ENCODE measurements at places on chromosomes 11 and 22.

GRCh38 chr22:34639911-34640310 is 426.0 kb upstream of the ISX start:
- no peak for DNase-seq

- peak; percentile 78 for DNase-seq
Observed at GRCh38 chr11:75554258-75555022, 7.6 kb upstream of the SERPINH1 start.

- no peak for DNase-seq
Observed at GRCh38 chr22:19497245-19497644, 17.5 kb downstream of the CDC45 start.

GRCh38 chr22:23394525-23395326 is 185.4 kb downstream of the IGLL1 start:
- DNase-seq: no peak

- DNase-seq: no peak
Observed at GRCh38 chr22:50067244-50067643, 9.1 kb upstream of the TTLL8 start.

DNA sequence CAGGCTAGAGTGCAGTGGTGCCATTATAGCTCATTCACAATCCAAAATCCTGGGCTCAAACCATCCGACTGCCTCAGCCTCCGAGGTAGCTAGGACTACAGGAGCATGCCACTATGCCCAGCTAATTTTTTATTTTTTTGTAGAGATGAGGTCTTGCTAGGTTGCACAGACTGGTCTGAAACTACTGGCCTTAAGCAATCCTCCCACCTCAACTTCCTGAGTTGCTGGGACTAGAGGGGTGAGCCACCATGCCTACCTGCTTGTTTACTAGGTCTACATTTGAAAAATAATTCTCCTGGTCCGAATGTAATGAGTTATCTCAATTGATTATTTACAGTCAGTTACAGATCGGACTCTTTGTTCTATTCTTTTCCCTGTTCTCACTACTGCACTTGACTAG is 22.0 kb downstream of the TAF1D start:
- no peak for DNase-seq

DNA sequence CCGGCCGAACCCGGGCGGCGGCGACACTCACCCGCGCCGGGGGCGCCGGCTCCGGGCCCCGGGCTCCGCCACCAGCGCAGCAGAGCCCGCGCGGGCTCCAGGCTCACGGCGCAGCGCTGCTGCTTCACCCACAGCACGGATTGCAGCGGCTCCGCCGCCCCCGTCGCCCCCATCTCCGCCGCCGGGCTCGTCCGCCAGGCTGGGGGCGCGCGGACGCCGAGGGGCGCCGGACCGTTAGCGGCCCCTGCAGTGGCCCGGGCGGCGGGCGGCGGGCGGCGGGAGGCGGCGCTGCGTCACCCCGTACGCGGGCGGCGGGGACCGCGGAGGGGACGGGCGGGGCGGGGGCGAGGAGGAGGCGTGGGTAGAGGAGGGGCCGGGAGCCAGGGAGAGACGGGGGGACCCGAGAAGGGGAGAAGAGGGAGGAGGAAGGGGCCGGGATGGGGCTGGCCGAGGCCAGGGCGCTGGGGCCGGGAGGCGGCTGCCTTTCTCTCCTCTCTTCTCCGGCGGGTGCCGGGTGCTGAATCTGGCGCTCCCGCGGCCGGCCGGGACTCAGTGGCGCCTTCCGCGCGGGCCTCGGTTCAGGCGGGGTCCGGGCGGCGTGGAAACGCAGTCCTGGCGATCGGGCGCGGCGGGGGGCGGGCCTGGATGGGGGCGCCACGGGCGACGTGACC is at the start of gene CERK:
TSS of gene CERK (minus strand) at position 277 of the 671 bp plus-strand sequence. CDS start at position 173, 104 bp downstream.
- DNase-seq: peak; percentile 88

DNA sequence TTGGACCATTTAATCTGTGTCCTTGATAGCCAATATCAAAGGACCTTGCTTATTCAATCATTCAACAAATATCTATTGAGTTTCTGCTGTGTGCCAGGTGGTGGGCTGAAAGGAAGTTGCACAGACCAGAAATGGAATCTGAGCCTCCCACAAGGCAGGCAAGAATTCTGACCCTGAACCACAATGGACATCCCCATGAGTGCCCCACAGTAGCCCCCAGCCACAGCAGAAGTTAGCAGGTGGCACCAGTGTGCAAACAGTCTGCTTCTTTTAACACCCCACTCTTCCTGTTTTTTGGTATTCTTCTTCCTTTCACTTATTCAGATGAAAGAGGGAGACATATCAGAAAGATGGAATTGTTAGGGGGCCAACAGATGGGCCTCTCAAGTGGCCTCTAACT is 12.2 kb upstream of the SERPING1 start:
- DNase-seq: no peak

DNA sequence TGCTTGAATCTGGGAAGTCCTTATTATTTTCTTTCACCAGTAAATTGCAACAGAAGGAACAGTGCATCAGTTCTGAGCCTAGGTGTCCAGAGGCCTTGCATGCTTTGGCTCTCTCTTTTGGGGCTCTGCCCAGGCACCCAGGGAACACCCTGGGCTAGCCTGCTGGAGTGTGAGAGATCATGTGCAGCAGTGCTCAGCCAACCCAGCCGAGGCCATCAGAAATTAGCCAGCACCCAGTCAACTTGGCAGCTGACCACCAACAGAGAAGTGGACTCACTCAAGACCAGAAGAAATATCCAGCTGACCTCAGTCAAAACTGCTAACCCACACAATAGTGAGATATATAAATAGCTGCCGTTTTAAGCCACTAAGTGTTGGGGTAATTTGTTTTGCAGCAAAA is 11.2 kb upstream of the P4HA3 start:
- no peak for DNase-seq

DNA sequence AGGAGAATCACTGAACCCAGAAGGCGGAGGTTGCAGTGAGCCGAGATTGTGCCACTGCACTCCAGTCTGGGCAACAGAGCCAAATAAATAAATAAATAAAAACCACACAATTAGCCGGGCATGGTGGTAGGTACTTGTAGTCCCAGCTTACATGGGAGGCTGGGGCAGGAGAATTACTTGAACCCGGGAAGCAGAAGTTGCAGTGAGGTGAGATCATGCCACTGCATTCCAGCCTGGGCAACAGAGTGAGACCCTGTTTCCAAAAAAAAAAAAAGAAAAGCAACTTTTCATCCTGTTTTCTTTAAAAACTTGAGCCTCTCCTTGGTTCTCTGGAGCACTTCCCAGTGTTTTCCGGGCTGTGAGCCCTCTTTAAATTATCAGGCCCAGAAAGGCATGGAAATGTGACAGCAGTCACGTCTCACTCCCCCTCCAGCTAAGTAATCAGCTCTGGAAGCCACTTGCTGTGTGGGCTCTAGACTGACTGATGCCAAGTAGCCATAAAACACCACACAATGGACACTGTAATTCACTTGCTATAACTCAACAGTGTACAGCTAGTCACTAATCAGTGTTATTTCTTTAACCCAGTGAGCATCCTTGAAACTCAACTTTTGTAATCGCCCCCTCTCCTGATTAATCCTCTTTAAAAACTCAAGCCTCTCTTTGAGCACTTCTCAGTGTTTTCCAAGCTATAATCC is 13.0 kb upstream of the MCHR1 start:
- no peak for DNase-seq

DNA sequence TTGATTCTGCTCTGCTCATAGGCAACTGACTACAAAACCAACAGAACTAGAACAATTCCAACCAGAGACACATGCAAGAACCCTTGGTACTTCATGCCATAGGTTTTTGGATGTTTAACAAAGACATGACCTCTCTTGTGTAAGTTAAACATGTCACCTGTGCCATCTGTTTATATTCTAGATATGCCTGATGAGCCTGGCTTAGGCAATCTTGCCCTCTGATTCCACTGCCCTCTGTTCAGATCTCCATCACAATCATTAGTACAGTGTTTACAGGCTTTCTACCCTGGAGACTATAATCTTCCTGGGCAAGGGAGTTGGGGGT is 40.8 kb downstream of the ABTB2 start:
- DNase-seq: no peak

DNA sequence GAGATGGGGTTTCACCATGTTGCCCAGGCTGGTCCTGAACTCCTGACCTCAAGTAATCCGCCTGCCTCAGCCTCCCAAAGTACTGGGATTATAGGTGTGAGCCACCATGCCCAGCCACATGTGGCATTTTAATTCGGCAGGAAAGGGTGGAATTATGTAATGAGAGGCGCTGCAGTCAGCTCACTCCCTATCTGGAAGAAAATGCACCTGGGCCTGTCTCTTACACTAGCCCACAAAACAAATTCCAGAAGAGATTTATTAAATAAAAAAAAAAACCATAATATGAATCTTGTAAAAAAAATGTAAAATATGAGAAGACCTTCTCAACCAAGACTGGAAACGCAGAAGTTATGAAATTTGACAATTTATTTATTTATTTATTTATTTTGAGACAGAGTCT is 8.2 kb upstream of the KAT5 start:
- DNase-seq: no peak

DNA sequence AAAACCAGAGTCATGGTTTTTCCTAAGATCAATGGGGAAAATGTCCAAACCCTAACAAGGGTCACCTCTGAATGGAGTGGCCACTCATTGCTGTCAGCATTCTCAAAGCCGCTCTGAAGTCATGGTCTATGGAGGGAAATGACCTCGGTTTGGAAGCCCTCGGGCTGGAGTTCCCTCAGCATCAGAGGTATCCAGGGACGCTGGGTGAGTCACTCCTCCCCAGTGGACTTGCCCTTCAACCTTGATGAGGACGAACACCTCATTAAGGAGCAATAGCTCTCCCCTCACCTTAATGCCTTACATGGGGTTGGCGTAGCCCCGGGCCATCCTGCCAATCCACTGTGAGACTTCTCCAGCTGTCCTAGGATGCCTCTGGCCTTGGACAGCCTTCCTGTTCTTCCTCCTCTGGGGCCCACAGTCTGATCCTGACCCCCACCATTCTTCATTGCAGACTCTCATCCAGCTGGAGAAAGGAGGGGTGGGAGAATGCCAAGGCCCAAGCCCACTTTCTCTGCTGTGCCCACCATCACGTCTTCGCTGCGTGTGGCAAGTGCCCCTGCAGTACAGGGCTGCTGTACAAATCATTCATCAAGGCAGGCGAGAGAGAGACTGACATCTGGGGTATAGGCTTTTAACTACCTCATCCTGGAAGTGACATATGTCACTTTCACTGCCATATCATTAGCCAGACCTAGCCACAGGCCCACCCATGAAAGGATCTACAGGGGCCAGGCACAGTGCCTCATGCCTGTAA is 25.4 kb upstream of the MYH9 start:
- no peak for DNase-seq

DNA sequence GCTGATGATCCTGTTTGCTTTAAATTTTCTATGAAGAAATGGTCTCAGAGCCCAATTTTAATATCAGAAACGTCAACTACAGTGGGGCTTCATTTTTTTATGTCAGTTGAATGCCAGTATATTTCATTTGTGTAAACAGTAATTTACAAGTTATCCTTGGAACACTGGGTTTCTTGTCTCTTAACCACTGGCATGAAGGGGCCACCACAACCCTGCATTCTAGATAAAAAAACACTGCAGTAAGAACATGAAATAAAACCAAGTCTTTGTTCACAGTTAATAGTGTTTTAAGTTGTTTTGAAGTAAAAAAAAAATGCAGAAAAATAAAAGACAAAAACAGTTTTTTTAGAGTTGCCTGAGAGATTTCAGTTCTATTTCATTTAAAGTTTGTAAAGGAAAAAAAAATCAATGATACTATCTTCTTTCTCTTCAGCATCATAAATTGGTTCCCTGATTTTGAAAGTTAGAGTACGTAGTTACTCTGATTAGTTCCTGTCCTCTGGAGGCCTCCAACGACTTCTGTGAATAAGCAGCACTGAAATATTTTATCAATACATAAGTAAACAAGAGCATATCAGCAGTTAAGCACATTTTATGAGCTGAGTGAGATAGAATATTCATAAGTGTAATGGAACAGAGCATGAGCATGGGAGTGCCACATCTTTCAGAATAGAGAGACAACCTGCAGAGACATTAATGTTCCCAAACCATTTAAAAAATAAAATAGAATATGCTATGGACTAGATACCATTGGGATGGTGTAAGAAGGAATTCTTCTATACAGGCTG is 7.8 kb upstream of the DDI1 start:
- DNase-seq: no peak

- peak; percentile 78 for DNase-seq
Observed at GRCh38 chr11:96342961-96343711, at the start of gene MAML2. Gene MAML2, minus strand, starts transcription at chr11:96343195. Its CDS starts 1,300 bp downstream, at chr11:96341895.

- no peak for DNase-seq
Observed at GRCh38 chr11:26014456-26015115, 317.3 kb upstream of the ANO3 start.

DNA sequence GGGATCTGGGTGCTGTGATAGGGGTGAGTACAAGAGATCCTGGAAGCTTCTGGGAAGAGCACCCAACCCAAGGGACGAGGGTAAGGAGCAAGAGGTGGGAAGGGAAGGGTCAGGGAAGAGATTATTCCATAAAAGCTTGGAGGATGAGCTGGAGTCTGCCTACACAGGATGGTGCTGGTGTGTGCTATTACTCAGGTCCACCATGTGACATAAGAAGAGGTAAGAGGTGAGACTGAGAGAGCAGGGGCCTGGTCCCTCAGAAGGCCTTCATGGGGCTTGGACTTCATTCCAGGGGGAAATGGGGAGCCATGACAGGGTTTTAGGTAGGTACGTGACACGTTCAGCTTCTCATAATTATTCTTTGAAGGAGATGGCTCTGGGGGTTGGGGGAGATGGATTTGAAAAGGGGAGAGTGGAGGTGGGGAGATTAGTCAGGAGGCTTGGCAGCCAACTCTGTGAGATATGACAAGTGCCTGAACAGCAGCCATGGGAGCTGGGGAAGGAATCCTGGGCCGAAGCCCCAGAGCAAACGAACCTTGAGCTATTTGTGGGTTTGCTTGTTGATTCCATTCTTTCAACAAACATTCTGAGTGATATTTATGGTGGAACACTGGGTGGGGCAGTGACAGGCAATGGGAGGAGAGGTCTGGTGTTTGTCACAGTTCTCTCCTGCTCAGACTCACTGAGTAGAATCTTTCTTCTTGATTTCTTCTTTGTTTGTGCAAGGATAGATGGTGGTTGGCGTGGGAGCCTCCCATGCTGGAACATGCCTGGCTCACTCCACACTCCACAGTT is 11.2 kb upstream of the NCAM1 start:
- DNase-seq: no peak

DNA sequence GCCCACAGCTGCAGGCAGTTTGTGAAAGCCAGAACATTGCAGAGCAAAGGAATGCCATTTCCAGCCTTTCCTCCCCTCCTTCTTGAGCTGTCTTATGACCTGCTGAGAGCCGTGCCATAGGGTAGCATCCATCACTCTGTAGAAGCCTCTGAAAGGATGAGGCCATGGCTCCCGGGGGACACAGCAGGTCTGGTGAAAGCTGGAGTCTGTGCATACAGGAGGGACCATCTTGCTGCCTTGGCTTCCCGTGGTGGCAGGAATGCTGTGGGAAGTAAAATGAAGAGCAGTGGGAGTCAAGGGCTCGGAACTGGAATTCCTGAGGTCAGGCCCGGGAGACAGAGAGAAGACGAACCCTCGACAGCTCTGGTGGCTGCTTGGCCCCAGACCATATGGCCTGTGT is 30.9 kb downstream of the ANO1 start:
- DNase-seq: no peak

GRCh38 chr22:48395201-48395600 is 1432.5 kb downstream of the BRD1 start:
- peak; percentile 18 for DNase-seq

- no peak for DNase-seq
Observed at GRCh38 chr11:110850846-110851245, 138.6 kb upstream of the ARHGAP20 start.

- no peak for DNase-seq
Observed at GRCh38 chr11:75350743-75351540, 519 bp downstream of the ARRB1 start.

- DNase-seq: no peak
Observed at GRCh38 chr11:103735497-103736032, 300.9 kb upstream of the DDI1 start.

GRCh38 chr22:45526281-45526680 is 23.6 kb downstream of the FBLN1 start:
- no peak for DNase-seq

Measured in SJSA1 (cell line).